ENCODE measurements at places on chromosomes 2 and 18.

DNA sequence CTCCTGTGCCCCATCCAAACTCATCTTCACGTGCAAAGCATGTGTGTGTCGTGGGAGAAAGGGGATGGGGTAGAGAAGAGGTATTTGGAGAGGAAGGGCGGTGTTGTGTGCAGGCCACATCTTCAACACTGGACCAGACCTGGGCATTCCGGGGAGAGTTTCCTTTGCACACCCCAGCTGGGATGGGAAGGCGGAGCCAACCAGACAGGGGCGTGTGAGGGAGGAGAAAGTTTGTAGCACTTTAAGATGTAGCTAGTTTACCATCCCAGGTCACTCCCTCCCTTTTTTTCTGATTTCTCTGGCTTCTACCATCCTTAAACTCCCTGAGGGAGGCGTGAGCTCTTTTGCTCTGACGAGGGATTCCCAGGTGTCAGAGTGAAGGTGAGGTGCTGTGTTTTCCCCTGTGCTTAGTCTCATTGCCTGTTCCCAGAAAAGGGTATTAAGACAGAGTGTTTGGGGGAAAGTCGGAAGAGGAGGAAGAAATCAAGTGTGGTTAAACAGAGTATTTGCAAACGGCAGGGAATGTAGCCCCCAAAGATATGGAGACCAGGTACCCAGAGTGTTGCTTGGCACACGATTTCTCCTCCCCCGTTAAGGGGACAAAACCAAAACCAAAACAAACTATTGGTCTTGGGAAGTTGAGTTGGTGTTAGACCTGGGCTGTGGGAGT is 1.6 kb downstream of the SETBP1 start:
- peaks cover 4% of the 10 kb centered on the region for H3K36me3 ChIP-seq
- no peak for DNase-seq
- H3K4me1 ChIP-seq: peaks cover 34% of the 10 kb centered on the region
- H3K27me3 ChIP-seq: no peaks in the 10 kb centered on the region
- no peak overlapping the region for H3K27ac ChIP-seq
- no peak overlapping the region for H3K4me3 ChIP-seq

- peaks cover 14% of the 10 kb centered on the region for H3K27me3 ChIP-seq
- peaks cover 6% of the 10 kb centered on the region for H3K36me3 ChIP-seq
- no peak overlapping the region for H3K27ac ChIP-seq
Observed at GRCh38 chr18:79537758-79538157, 141.8 kb upstream of the CTDP1 start.

DNA sequence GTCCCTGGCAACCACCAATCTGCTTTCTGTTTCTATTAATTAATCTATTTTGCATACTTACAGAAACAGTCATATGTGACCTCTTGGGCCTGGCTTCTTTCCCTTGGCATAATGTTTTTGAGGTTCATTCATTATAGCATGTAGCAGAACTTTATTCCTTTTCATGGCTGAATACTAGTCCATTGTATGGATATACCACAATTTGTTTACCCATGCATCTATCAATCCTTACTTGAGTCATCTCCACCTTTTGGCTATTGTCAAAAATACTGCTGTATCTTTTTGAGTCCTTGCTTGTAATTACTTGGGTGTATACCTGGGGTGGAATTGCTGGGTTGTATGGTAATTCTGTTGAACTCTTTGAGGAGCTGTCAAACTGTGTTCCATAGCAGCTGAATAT is 126.8 kb downstream of the CTIF start:
- H3K4me1 ChIP-seq: peaks cover 19% of the 10 kb centered on the region
- H3K27me3 ChIP-seq: peaks cover 23% of the 10 kb centered on the region
- peaks cover 28% of the 10 kb centered on the region for H3K36me3 ChIP-seq
- no peak overlapping the region for H3K4me3 ChIP-seq
- no peak for DNase-seq

GRCh38 chr2:172516299-172516698 is 39.6 kb upstream of the PDK1 start:
- no peak overlapping the region for H3K4me3 ChIP-seq
- no peak for DNase-seq
- H3K36me3 ChIP-seq: peaks cover 71% of the 10 kb centered on the region
- H3K27ac ChIP-seq: no peak overlapping the region
- peaks cover 6% of the 10 kb centered on the region for H3K27me3 ChIP-seq

GRCh38 chr2:237720957-237721356 is 77.6 kb upstream of the RBM44 start:
- no peak overlapping the region for H3K4me3 ChIP-seq

DNA sequence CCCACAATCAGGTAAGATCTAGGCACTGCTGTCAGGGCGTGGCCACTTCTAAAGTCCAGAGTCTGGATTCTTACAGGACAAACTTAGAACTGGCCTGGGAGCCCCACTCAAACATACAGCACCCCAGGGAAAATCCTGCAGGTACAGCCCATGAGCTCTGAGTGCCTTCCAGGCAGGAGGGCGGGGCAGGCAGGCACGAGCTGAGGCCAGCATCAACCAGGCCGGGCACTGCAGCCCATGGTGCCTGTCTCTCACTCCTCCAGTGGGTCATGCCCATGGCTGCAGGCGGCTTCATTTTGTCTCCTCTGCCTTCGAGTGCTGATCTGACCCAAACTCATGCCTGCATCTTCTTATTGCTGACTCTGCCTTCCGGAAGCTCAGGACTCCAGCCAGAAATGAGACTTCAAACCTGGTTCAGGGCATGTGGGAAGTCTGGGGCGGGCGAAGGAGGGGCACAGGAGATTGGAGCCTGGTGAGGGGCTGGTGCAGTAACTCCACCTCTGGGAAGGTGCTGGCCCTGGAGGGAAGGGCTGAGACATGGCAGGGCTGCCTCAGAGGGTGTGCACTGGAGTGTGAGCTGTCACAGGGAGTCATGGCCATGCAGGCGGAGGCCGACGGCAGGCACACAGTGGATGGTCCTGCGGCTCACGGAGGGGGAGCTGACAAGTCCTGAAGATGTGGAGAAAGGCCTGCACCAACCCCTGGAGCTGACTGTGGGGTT is 40.5 kb downstream of the HS6ST1 start:
- H3K27ac ChIP-seq: no peak overlapping the region
- H3K4me1 ChIP-seq: peaks cover 10% of the 10 kb centered on the region
- DNase-seq: no peak
- peaks cover 8% of the 10 kb centered on the region for H3K27me3 ChIP-seq

- no peak overlapping the region for H3K4me3 ChIP-seq
- no peak overlapping the region for H3K27ac ChIP-seq
- H3K27me3 ChIP-seq: no peaks in the 10 kb centered on the region
Observed at GRCh38 chr18:9806905-9807304, 78.9 kb upstream of the TXNDC2 start.

- H3K27ac ChIP-seq: no peak overlapping the region
- no peak for DNase-seq
Observed at GRCh38 chr18:74870950-74871349, 273.3 kb downstream of the ZNF407 start.

DNA sequence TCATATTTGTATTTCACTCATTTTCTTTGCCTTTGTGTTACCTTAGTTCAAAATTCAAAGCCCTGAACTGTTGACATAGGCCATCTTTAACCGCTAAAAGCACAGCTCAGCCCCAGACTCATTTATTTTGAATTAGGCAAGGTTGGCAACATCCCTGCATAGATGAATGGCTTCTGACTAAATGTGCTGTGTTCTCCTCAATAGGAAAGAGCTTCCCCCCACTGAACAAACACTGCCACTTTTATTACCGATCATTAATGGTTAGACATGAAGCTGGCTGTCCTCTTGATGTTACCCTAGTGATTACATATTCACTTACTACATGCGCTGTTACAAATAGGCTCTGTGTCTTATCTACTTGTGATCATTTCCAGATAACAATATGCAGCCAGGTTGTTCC is 170.7 kb downstream of the ADCYAP1 start:
- peaks cover 4% of the 10 kb centered on the region for H3K27me3 ChIP-seq
- no peak for DNase-seq
- H3K4me1 ChIP-seq: no peaks in the 10 kb centered on the region
- H3K4me3 ChIP-seq: no peak overlapping the region

DNA sequence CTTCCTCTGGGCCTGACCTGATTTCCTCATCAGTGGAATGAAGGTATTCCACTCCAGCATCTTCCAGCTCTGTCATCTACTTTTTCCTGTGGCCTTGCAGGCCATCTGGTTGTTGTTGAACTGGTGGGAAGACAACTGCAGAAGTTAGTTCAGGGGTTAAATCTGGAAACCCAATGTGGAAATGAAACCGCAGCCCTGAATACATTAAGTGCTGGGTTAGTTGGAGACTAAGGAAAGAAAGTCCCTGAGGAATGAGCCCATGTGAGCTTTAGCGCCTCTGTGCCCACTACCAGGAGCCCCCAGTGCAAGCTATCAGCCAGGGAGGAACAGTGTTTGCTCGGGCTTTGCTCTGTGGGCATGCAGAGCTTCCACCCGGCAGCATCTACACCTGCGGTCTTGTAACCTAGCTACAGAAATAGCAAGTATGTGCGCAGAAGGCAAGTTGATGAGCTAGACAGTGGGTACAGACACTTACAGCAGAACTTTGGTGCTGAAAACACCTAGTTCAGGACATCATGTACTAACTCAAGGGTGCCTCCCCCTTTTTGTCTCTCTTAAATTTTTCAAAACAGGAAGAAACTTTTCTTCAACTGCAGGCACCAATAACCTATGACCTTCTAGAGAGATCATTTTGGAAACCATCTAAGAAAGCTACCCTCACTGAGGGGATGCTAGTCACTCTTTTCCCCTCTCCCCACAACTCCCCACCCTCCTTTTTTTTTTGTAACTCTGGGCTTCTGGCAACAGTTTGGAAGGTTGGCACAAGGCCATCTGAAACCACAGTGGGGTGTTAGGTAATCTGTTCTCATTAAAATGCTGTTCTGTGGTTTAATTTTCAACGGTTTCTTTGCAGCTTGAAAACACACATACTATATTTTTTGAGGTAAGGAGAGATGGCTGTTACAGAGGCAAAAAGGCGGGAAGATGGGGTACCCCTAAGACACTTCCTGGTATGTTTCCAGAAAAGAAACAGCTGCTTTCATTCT is 18.3 kb upstream of the CXCR4 start:
- no peaks in the 10 kb centered on the region for H3K36me3 ChIP-seq
- no peak overlapping the region for H3K4me3 ChIP-seq
- DNase-seq: no peak
- H3K27me3 ChIP-seq: peaks cover 8% of the 10 kb centered on the region
- H3K27ac ChIP-seq: no peak overlapping the region
- H3K4me1 ChIP-seq: no peaks in the 10 kb centered on the region

GRCh38 chr18:26405190-26405801 is 143.1 kb downstream of the KCTD1 start:
- no peaks in the 10 kb centered on the region for H3K36me3 ChIP-seq
- DNase-seq: no peak
- peaks cover 3% of the 10 kb centered on the region for H3K4me1 ChIP-seq
- H3K27ac ChIP-seq: no peak overlapping the region
- H3K27me3 ChIP-seq: peaks cover 1% of the 10 kb centered on the region

DNA sequence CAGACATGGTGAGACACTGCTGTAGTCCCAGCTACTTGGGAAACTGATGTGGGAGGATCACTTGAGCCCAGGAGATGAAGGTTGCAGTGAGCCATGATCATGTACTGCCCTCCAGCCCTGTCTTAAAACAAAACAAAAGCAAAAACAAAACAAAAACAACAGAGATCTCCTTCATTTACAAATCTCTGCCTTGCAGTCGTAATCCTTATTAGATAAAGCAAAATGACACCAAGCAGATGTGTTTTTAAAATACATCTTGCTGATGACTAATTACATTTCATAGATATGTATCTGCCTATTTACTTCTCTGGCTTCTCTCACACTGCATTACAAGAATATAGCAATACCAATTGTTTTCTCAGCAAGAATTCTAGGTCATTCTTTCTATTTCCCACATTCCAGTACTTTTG is 22.8 kb downstream of the NFE2L2 start:
- H3K36me3 ChIP-seq: no peaks in the 10 kb centered on the region
- no peak overlapping the region for H3K4me3 ChIP-seq
- peaks cover 57% of the 10 kb centered on the region for H3K4me1 ChIP-seq

GRCh38 chr18:77207540-77207939 is 42.1 kb upstream of the GALR1 start:
- peaks cover 7% of the 10 kb centered on the region for H3K4me1 ChIP-seq
- no peaks in the 10 kb centered on the region for H3K27me3 ChIP-seq
- no peak overlapping the region for H3K27ac ChIP-seq
- no peaks in the 10 kb centered on the region for H3K36me3 ChIP-seq

GRCh38 chr18:74381621-74382295 is 66.1 kb downstream of the C18orf63 start:
- H3K4me3 ChIP-seq: no peak overlapping the region
- H3K36me3 ChIP-seq: no peaks in the 10 kb centered on the region
- H3K4me1 ChIP-seq: no peaks in the 10 kb centered on the region
- peaks cover 1% of the 10 kb centered on the region for H3K27me3 ChIP-seq

GRCh38 chr2:126645211-126645618 is 10.7 kb upstream of the GYPC start:
- DNase-seq: no peak
- peaks cover 5% of the 10 kb centered on the region for H3K27me3 ChIP-seq
- peaks cover 4% of the 10 kb centered on the region for H3K4me1 ChIP-seq
- no peak overlapping the region for H3K27ac ChIP-seq
- no peaks in the 10 kb centered on the region for H3K36me3 ChIP-seq

- H3K4me3 ChIP-seq: no peak overlapping the region
- no peak for DNase-seq
- H3K27me3 ChIP-seq: no peaks in the 10 kb centered on the region
- H3K27ac ChIP-seq: no peak overlapping the region
Observed at GRCh38 chr2:172404824-172405223, 22.6 kb upstream of the ITGA6 start.

GRCh38 chr2:133484106-133484505 is 84.2 kb downstream of the NCKAP5 start:
- H3K27me3 ChIP-seq: peaks cover 2% of the 10 kb centered on the region
- H3K27ac ChIP-seq: no peak overlapping the region
- no peak for DNase-seq
- peaks cover 10% of the 10 kb centered on the region for H3K4me1 ChIP-seq
- no peak overlapping the region for H3K4me3 ChIP-seq

- H3K36me3 ChIP-seq: peaks cover 26% of the 10 kb centered on the region
- no peaks in the 10 kb centered on the region for H3K27me3 ChIP-seq
- no peak for DNase-seq
- peak overlapping the region; percentile 61 for H3K4me3 ChIP-seq
Observed at GRCh38 chr2:16615687-16616615, 49.7 kb downstream of the CYRIA start.

- DNase-seq: no peak
- H3K27me3 ChIP-seq: peaks cover 1% of the 10 kb centered on the region
- H3K36me3 ChIP-seq: peaks cover 14% of the 10 kb centered on the region
- no peaks in the 10 kb centered on the region for H3K4me1 ChIP-seq
- H3K27ac ChIP-seq: no peak overlapping the region
Observed at GRCh38 chr2:218516614-218517013, 51.5 kb downstream of the USP37 start.

DNA sequence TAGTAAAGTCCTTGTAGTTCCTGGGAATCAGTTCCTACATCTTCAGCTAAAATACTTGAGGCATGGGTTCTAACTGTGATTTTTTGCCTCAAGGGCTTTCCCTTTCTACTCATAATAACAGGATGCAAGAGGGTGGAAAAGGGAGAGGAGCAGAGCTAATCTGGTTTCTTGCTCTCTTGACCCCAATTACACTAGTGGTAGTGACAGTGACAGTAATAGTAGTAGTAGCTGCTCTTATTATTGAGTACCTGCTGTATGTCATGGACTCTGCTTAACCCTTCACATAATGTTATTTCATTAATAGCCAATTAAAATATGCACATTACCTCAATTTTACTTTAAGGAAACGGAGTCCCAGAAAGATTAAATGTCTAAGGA is 214.8 kb upstream of the HNRNPA3 start:
- H3K36me3 ChIP-seq: no peaks in the 10 kb centered on the region
- no peak overlapping the region for H3K4me3 ChIP-seq
- no peak overlapping the region for H3K27ac ChIP-seq
- H3K4me1 ChIP-seq: no peaks in the 10 kb centered on the region

GRCh38 chr2:190190507-190191162 is 128.1 kb upstream of the MSTN start:
- peaks cover 7% of the 10 kb centered on the region for H3K4me1 ChIP-seq
- H3K27ac ChIP-seq: no peak overlapping the region
- H3K4me3 ChIP-seq: no peak overlapping the region

Measured in endothelial cell (in vitro differentiated cells).